ENCODE measurements at places on chromosomes 16 and 17.

DNA sequence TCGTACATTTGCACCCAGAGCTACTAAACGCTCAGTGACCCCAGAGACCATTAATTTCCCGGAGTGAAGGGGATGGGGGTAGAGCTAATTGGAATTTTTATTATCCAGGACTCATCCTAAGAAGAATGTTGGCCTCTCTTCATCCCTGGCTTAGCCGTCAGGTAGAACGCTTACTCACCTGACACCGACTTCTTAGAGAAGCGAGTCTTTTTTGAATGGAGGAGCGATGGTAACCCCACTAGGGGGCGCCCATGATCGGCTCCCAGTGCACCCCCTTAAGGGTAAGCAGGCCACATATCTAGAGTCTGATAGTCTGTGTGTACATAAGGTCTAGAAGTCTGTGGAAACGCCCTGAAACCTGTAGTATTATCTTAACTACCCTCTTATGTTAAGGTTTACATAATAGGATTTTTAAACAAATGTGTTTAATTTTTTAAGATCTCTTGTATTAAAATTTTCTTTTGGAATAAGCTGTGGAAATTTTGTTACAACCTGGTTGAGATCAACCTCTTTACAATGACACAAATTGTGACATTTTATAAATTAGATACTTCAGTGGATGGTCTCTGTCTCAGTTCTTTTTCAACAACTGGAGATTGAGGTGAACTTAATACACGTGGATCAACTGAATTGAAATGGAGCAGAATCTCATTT, 229.8 kb downstream of the CPPED1 start:
- DNase-seq = peak; percentile 4

- DNase-seq = no peak
Observed at GRCh38 chr17:2335726-2336214, 487 bp downstream of the TSR1 start.

DNA sequence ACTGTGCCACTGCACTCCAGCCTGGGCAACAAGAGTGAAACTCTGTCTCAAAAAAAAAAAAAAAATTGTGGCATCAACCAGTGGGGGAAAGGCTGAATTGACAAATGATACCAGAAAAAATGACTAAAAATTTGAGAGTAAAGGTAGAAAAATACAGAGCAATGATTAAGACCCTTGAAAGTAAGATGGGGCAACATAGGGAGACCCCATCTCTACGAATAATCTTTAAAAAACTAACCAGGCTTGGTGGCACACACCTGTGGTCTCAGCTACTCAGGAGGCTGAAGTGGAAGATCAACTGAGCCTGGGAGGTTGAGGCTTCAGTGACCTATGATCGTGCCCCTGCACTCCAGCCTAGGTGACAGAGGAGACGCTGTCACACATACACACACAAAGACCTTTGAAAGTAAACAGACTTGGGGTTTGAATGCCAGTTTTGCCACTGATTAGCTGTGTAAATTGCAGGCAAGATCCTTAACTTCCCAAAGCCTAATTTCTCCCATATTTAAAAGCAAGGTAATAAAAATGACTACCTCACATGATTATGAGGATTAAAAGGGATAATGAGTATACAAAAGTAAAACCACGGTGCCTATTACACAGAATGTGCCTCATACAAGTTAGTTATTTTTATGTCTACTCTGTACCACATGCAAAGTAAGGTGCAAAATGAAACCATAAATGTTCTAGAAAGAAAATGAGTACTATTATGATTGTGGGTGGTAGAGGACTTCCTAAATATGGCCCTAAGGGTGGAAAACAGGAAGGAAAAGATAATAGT, 21.7 kb upstream of the PAFAH1B1 start:
- DNase-seq = no peak

- DNase-seq = no peak
Observed at GRCh38 chr17:602436-602835, 112.2 kb downstream of the VPS53 start.

DNA sequence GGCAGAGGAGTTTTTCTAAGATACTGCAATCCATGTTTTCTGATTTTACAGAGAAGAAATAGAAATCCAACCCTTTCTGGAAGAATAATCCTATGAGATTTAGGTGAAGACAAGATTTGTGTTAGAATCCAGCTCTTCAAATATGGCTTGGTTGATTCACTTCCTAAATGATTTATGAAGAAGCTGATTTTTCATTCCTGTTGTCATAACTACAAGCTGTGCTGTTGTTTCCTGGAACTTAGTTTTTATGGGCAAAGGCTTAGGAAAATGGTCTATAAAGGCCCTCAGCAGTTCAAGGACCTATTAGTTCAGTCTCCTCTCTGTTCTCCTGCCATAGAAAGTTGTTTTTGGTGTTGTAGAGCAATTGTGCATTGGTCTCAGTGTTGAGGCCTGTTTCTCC, 174.2 kb upstream of the FAM20A start:
- DNase-seq = no peak

GRCh38 chr16:11211977-11212797, 43.8 kb downstream of the SOCS1 start:
- DNase-seq = no peak

DNA sequence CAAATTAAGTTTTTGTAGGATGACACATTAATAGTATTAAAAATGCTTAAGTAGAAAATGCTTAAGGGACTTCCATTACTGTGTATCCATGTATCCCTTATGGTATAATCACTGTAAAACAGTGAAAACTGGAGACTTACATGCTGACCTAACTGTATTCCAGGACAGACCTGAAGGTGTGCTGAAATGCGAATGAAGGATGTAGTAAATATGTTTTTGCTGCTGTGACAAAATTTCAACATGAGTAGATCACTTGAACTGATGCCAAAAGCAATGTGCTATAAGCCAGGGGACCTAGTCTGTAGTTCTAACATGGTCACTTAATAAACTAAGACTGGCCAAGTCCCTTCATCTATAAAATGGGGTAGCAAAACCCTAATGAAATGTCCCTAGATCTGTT, 142.0 kb upstream of the CORO6 start:
- DNase-seq = no peak

GRCh38 chr16:12500771-12501170, 302.9 kb downstream of the CPPED1 start:
- DNase-seq = no peak

DNA sequence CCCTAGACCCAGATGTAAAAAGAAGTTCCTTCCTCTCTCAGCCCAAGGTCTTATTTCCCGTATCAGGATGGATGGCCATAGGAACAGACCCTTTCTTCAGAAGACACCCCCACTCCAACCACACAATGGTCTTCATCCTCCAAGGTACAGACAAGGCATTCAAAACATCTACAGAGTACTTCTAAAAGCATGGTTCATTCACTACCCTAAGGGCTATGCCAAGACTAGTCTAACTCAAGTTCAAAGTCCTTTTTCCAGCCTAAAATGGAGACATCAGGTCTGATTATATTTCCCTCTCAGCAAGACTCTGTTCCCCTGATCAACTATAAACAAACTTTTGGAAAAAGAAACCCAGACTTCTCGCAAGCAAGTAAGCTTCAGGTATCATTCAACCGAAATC, 388.9 kb downstream of the NPIPA8 start:
- DNase-seq = no peak

All from hypothalamus (tissue), 51 donors.